Activated CD8-positive, alpha-beta memory T cell treated with anti-CD3 and anti-CD28 coated beads for 1 hour (primary cell): ENCODE measurements at places on chromosomes 2 and 18.

DNA sequence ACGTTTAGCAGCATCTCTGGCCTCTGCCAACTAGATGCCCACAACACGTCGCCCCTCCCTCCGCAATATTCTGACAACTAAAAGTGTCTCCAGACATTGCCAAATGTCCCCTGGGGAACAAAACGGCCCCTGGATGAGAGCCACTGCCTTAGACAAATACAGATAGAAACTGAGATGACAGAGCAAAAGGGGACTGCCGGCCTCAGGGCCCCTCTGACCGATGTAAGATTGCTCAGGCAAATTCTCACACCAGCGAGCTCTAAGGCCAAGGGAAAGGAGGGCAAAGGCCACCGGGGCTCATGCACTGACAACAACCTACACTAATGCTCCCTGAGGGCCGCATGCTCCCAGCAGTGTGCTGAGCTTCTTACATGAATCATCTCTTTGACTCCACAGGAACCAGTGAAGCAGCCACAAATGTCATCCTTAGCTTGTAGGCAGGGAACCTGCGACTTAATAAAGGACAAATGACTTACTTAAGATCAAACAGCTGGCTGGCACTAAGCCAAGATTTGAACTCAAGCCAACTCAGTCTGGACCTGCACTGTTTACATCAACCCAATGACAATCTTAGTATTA is 228.5 kb downstream of the TTC32 start:
- no peak for DNase-seq

DNA sequence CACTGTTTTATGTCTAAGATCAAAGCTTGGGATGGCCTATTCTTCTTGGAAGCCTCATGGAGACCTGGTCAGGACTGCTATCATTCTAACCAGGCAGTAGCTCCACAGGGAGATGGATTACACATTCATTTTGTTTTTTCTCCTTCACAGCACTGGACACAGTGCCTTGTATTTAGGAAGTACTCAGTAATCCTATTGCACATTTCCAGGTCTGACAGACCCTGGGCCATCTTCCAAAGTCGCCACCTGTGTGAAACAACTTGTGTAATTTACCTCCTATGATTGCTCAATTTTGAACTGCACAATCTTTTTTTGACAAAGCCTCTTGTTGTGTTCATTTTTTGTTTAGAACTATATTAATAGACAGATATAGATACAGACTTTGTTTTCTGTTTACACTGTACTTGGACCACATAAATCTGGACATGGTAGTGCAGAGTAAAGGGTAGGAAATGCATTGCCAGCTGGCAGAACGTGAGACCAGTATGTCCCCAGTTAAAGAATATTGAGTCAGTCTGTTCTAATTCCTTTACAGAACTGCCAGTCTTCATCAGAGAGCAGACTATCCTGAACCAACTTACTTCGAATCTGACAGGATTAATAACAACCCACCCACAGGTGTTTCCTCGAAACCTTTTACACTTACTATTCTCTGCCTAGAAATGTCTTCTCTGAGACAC is 277.8 kb upstream of the CYRIA start:
- no peak for DNase-seq

- DNase-seq, result no peak
Measured at GRCh38 chr2:235262750-235263149, 231.1 kb upstream of the AGAP1 start.

DNA sequence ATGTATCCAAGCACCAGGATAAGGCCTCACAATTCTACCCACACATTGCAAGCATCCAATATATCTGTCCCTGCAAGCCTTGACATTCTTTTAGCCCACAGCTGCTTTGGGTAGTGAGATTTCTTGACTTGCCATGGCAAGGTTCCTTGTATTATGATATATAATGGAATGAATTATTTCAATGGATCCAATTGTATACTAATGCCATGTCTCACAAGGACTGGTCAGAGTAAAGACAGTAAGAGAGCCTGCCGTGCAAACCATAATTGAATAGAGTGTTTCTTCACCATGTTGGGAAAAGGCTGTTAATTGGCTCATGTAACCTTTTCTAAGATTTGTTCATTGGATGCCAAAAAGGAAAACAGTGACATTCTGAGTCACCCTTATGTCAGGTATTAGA is 64.3 kb upstream of the RBBP8 start:
- DNase-seq, result no peak

DNA sequence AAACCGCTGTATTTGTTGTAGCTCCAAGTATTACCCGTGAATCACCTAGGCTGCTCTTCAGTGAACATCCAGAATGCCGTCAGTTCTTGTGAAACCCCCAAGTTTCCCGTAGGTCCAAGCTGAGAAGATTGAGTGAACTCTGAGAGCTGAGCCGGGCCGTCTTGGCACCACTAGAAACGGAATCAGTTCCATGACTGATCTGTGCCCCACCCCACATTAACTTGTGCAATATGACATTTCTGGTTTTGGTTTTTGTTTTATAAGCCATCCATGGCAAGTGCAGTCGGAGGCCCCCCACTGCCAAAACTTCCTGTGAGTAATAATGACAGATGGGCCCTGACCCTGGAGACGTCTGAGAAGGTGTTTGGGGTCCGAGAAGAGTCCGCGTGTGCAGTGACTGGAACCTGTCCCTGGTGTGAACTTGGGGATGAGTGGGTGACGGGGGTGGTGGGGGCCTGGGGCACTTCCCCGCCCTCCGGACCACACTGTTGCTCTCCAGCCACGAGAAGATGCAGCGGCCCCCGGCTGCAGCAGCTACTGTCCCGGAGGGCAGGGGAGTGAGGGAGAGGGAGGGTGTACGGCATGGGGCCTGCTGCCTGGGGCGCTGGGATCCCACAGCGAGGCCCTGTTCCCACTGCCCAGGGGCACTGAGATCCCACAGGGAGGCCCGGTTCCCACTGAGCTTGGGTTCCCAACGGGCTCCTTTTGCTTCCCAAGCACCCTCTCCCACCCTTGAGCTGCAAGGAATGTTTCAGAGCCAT is 26.5 kb downstream of the NFATC1 start:
- DNase-seq, result no peak

DNA sequence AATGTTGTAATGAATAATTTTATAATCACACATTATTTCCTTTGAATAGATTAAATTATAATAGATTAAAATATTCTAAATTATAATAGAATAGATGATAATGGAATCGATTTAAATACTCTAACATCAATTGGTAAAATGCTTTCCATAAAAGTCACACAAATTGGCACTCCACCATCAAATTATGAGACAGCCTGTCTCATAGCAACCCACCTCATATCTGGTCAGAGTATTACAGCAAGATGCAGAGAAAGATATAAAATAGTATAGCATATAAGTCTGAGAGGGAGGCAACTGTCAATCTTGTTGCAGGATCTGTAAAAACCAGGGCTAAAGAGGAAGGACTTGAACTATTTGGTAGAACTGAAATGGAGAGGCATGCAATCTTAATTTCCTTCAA is 98.4 kb upstream of the NCKAP5 start:
- no peak for DNase-seq

DNA sequence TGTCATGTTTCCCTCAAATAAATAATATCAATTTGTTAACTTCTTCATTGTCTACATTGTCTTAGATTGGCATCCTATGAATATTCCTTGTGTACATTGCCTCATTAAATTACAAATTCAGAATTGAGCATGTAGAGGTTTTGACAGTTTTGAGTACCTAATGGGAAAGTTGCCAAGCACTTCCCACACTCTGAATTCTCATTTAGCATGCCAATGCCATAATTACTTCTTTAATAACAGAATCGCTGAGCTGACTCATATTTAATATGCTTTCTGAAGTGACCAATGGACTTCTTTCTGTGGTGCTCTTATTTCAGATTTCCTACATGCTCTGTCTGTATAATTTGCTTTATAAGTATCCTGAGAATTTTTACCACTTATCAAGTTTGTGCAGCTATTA is 114.4 kb upstream of the NOL4 start:
- DNase-seq, result no peak

DNA sequence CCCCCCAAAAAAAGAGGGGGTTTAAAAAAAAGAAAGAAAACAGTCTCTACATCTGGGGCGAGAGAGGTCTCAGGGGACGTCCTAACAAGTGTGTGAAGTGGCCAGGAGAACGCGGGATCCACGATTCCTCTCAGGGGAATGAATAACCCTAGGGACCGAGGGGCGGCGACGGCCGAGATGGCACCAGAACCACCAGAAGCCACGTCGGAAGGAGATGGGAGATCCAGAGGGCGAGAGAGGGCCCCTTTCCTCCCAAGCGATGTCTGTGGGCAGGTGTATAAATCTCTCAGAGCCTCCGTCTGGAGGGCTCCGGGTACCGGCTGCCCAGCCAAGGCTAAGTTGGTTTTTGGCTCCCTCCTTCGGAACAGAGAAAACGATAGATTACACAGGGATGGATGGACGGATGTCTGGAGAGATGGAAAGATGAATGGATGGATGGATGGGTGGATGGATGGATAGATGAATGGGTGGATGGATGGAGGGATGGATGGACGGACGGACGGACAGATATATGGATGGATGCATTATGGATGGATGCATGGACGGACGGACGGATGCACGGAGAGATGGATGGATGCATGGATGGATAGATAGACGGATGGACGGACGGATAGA is 1.7 kb downstream of the EPHA4 start:
- no peak for DNase-seq

GRCh38 chr2:119028327-119029174 is 86.6 kb downstream of the MARCO start:
- no peak for DNase-seq

- DNase-seq, result no peak
Measured at GRCh38 chr2:86305915-86306254, 31.5 kb downstream of the REEP1 start.

DNA sequence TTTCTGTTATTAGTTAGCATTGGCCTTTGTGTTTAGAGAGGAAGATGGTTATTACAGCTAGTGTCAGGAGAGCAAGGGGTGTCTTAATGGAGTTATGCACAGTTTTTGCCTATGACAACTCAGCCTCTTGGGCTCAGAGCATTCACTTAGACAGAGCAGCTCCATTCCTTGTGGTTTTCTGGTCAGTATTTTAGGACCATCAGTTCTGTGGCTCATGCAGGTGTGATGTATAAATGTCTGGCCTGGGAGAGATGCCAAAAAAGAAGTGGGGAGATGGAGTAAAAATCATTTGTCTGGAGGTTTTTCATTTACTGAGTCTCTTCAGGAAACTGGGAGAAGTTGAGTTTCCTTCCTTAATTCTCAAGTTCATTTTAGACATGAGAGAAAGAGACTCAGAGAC is 79.7 kb downstream of the PRKCE start:
- DNase-seq, result no peak

DNA sequence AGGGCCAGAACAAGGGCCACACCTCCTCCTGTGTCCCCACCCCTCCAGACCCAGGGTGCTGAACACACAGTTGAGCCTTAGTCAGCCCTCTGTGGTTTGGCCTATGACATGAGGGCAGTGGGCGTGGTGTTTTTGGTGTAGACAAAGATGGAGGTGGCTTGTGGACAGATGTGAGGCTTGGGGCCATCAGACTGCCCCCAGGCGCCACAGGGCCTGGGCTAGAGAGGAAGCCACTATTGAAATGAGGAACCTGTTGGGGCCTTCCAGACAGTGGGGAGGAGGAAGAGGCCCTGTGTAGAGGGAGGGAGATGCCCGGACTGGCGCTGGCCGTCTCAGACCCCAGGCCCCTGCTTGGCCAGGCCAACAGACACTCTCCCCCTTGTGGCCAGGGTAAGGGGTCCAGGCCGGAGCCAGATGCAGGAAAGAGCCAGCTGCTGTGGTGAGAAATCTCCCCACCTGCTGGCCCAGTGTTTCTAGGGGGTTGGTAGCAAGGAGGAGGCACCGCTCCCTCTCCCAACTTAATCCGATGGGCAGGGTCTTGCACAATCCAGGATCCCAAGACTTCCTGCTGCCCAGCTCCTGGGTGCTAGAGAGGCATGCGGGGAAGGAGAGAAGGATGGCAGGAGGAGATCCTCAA is 53.8 kb downstream of the SMAD7 start:
- peak; percentile 5 for DNase-seq

- DNase-seq, result no peak
Measured at GRCh38 chr2:80002112-80002511, 302.4 kb downstream of the LRRTM1 start.

GRCh38 chr2:49569176-49569575 is 414.9 kb upstream of the FSHR start:
- no peak for DNase-seq

- DNase-seq, result no peak
Measured at GRCh38 chr2:131641414-131642206, 113.9 kb downstream of the CCDC74A start.

DNA sequence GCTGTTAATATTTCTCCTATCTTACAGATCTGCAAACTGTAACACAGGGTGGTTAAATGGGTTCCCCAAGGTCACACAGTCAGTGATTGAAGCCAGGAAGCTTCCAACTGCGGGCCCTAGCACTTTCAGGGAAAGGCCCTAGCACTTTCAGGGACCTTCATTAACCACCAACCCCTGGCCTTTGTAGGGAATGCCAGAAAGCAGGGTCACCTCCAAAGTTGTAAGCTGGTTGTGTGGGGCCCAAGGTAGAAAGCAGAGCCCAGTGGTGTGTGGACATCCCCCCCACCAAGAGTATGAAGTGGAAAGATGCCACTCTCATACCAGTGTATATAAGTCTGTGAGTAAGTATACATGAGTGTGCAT is 4.4 kb downstream of the DLX2 start:
- no peak for DNase-seq

DNA sequence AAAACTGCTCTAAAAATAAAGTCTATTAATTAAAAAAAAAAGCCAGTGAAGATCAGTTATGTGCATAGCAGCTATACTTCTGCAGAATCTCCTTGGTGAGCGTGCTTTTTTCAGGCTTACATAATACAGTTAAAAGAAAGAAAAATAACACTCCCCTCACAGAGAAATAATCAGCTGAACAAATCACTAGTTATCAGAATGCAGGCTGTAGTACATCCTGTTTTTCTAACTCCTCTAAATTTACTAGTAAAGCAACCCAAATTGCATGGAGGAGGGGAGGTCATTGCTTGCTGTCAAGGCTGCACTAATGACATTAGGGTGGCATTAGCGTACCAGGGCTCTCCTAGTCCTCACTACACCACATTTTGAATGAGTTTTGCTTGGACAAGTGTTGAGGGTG is 192.2 kb downstream of the PLCL1 start:
- no peak for DNase-seq

GRCh38 chr2:30252723-30253701 is 21.7 kb downstream of the LBH start:
- DNase-seq, result peak; percentile 48

DNA sequence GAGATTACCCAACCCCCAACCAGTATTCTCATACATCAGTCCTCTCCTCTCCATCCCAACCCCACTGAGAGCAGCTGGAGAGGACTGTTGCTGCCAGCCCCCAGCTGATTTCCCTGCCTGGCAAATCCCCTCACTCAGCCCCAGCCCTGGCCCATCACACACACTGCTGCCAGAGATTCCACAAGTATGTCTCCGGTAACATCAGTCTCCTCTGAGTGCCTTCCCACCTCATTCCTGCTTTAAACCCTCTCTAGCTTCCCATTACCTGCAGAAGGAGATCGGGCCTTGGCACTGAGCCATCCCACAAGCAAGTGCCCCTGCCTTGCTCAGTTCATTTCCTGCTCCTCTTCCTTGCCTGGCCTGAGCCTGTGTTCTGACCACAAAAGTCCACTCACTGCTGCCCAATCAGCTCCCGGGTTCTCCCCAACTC is 50.6 kb upstream of the ZFP36L2 start:
- DNase-seq, result no peak
